Hair follicle dermal papilla cell (primary cell): ENCODE measurements at places on chromosomes 3 and 15. TPM values are rescaled to one million over a fixed set of nuclear protein-coding genes. Genes with fewer than 3 reads are reported as not detected.

The USP8 gene
- total RNA-seq, result 64.3 and 74.9 TPM in 2 replicates

The CHRNB4 gene
- total RNA-seq, result not detected in 2 replicates

The BCHE gene
- 2.2 and 2.4 TPM in 2 replicates for total RNA-seq

The MYL3 gene
- total RNA-seq, result 2.3 and 9.2 TPM in 2 replicates

The BCL2A1 gene
- not detected in 2 replicates for total RNA-seq

The TAGLN3 gene
- 0.16 and 0.36 TPM in 2 replicates for total RNA-seq

The FBXL22 gene
- total RNA-seq, result 0.49 and 1.1 TPM in 2 replicates

The NAALADL2 gene
- total RNA-seq, result 19.9 and 30.5 TPM in 2 replicates

The ADAMTSL3 gene
- not detected in 2 replicates for total RNA-seq

The CPEB1 gene
- 13.1 and 14.9 TPM in 2 replicates for total RNA-seq

The ALS2CL gene
- total RNA-seq, result 4.1 and 7.1 TPM in 2 replicates

The EMC7 gene
- 25.1 and 27.1 TPM in 2 replicates for total RNA-seq

The GRAMD2A gene
- total RNA-seq, result 0.32 and 0.61 TPM in 2 replicates

The P2RY1 gene
- total RNA-seq, result 0.24 and 0.81 TPM in 2 replicates

The THRB gene
- 46.3 and 78.0 TPM in 2 replicates for total RNA-seq

The DCUN1D1 gene
- 32.5 and 35.0 TPM in 2 replicates for total RNA-seq

The SLC9C1 gene
- 1.3 TPM in 1 of 2 replicates, not detected in the other for total RNA-seq

The PPIP5K1 gene
- total RNA-seq, result 21.0 and 44.5 TPM in 2 replicates

The CPN2 gene
- under 0.01 TPM in 1 of 2 replicates, not detected in the other for total RNA-seq

The TMCC1 gene
- total RNA-seq, result 19.1 and 20.0 TPM in 2 replicates

The CLDN18 gene
- total RNA-seq, result under 0.01 TPM in 1 of 2 replicates, not detected in the other

The ZNF662 gene
- total RNA-seq, result 4.3 and 6.7 TPM in 2 replicates
